ENCODE measurements at places on chromosomes 3 and 15.
A peak's percentile ranks its signal among the peaks of the same experiment; 100 is the strongest.

DNA sequence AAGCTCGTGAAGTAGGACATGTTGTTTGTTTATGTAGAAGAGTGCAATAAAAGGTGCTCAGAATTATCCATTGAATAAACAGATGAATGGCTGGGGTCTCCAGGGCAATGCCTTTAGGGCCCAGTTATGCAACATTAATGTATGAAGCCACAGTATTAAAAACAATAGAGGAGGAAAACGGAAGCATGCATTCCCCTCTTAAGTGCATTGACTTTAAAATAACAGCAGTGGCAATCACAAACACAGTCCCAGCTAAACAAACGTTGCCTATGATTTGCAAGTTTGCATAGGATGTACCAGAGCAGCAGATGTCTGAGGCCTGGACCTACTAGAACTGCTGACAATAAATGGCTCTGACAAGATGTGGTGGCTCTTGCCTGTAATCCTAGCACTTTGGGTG, 60.6 kb upstream of the GCNT3 start:
- no peak for DNase-seq

DNA sequence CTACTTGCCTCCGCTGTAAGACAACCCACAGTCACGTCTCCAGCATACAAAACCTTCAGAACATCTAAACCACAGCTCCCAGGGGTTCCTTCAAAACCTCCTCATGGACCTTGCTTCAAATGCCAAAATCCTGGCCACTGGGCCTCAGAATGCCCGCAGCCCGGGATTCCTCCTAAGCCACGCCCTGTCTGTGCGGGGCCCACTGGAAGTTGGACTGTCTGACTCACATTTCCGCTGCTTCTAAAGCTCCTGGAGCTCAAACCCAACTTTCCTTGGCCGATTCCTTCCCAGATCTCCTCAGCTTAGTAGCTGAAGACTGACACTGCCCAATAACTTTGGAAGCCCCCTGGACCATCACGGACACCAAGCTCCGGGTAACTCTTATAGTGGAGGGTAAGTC, 17.9 kb upstream of the OR5H6 start:
- DNase-seq = no peak

DNA sequence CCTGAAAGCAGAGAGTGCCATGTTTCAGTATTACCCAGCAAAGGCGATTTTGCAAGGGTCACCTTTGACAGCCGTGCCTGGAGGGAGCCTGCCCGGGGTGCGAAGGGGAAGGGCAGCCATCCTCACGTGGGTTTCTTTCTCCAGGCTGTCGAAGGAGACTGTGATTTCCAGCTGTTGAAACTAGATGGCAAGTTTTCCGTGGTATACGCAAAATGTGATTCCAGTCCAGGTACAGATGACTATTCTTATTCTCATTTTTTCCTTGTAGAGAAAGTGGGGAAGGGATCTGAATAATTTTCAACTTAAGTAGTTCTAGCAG, 3.4 kb downstream of the AHSG start:
- DNase-seq = no peak

DNA sequence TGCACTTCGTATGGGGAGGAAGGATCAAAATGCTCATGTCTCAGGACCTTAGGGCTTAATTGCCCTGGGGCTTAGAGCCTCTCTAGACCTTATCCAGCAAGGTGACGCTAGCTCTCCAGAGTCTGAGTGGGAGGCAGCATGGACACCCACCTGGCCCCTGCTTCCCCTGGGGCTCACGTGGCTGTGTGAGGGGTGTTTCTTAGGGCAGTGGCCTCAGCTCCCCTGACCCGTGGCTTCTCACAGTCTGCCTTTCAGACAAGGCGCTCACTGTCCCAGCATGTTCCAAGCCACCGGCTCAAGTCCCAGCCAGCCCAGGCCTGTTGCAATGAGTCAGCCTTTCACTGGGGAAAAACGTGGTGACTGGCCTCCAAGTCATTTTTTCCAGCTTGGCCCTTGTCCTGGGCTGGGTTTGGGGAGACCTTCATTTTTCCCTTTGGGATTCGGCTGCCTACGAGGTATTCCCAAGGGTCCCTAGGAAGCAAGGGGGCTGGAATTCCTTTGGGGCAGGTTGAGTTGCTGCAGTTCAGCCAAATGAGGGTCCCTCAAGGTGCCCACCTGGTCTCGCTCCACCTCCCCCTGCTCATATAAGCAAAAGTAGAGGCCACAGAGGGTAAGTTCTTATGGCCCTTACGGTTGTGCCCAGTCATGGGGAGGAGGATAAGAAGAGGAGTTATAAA, 15.7 kb downstream of the BHLHE40 start:
- no peak for DNase-seq

DNA sequence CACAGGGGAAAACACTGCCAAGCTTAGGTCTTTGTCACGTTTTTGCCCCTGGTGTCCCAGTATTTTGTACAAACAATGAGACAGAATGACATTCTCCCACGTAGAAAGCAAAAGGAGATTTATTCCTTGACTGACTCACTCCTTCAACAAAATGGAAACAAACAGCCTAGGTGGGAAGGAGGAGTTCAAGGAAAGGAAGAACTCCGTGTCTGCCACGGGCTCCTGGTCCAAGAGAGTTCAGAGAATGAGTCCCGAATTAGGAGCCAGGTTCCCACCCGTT, 8.1 kb downstream of the TLE3 start:
- no peak for DNase-seq

DNA sequence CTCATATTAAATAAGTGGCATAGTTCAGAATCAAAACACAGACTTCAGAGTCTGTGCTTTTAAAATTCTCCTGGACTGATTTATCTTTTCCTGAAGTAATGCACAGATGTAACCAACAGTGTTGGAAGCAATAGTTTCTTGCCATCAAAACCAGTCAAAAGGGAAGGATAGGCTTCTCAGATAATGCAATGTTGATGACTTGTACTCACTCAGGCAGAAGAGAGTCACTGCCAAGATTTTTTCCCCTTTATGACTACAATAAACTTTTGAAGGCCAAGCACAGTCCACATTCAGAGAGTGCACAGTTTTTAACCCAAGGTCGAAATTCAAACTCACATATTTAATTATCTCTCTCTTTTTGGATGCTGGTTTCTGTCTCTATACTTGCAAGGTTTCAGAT, 305.0 kb upstream of the SGO1 start:
- no peak for DNase-seq

GRCh38 chr3:82093641-82094040, 332.2 kb upstream of the GBE1 start:
- DNase-seq = no peak

- DNase-seq = no peak
Observed at GRCh38 chr3:193053046-193053435, 135.4 kb upstream of the MB21D2 start.

DNA sequence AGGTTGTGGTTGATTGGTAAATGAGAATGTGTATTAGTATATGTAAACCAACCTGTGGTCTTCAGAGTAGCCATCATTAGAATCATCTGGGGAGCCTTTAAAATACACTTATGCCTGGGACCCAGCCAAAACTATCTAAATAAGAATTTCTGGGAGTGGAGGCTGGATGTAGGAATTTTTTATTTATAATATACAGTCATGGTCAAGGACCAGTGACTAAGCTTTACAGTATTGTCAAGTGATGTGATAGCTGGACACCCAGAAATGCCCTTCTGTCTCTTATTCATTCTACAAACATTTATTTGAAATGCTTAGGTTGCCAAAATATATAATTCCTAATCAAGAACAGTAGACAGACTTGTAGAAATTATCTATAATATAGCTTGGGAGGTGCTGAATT, 132.2 kb downstream of the MBNL1 start:
- no peak for DNase-seq

DNA sequence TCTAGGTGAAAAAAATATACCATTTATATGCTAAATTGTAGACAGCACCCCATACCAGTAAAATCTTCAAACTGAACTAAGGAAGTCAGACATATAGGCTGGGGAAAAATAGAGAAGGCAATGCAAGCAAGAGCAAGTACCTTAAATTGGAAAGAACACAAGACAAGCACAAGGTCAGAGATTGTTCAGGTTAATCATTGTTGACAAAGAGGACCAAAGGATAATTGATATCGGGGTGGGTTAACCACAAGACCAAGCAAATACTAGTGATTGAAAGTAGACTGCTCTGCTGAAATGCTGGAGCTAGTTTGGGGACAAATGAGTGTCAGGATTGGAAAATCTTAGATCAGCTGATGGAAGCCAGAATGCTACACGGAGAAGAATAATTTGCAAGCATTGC, 499.8 kb downstream of the ROBO2 start:
- DNase-seq = no peak

- DNase-seq = no peak
Observed at GRCh38 chr15:94666553-94666952, 435.2 kb downstream of the MCTP2 start.

DNA sequence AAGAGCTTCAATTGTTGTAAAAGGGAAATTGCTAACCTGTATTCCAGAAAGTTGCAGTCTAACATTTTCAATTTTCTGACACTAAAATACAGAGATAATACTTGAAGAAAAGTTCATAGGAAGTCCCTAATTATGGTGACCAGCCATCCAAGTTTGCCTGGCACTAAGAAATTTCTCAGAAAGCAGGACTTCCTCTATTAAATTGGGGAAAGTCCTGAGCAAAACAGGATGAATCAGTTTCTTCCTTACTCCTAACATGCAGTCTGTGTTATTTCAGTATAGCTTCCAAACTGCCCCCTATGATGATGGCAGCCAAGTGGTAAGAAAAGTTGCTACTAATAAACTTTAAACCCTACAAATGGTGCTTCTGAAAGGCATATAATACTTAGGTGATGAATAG, 133.5 kb upstream of the SGO1 start:
- DNase-seq = no peak

DNA sequence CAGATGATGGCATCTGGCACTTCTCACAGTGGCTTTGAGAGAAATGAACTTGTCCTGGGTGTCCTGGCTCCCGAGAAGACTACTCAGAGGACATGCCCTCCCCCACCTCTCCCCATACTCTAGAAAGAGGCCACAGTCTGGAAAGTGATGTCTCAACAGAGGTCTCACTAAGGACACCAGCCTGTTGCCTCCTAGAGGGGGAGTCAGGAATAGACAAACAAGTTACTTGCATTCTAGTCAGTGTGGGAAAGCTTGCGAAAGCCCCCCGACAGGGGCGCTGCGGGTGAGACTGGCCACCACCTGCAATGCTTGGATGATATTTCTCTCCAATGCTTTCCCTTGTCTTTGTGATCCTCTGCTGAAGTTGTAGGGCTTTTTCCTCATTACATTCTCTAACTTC, 17.2 kb downstream of the B4GALT4 start:
- no peak for DNase-seq

DNA sequence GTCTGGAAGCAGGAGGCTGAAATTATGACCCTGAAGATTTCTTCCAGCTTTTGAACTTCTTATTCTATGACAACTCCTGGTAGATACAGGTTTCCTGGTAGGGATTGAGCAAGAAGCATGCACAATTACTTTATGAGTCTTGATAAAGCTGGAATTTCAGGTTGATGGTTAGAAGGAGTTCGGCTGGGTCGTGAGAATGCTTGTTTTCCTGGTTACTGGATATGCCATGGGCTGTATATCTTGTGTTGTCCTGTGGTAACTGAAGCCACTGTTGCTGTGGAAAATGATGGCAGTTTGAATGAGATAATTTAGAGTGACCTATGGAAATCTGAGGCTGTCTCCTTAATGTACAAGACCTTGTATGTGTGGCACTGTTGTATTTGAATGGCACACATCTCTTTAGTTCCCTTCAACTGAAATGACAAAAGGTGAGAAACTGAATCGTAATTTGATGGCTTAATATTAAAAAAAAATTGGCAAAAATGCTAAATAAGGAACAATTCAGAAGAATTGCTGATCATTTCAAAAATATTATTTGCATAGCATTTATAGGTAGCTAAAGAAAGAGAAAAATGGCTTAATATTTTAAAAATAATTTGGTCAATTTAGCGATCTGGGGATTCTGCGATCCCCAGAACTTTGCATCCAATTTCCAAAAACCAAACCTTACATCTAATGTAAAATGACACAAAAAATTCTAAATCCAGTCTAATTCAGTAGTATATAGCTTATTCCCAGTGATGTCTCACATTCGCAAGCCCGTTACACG, 1.1 kb upstream of the UBE2E1 start:
- no peak for DNase-seq

DNA sequence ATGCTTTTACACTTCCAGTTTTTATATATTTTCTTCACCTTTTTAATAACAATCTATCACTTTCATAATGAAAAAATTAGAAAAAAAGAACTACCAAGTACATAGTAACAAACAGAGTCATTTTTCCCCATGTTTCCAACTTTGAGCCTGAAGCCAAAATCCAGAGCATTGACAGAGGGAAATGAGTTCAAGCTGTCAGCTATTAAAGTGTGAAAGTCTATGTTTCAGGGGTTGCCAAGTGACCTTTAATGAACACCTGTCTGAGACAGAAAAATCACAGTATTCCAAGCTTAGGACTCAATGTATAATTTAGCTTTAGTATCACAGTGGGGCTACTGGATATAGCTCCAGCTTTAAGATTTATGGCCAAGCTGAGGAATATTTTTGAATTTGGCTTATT, 128.3 kb upstream of the GADL1 start:
- no peak for DNase-seq

- no peak for DNase-seq
Observed at GRCh38 chr3:27990837-27991236, 250.6 kb upstream of the CMC1 start.

GRCh38 chr3:32733631-32734229, 48.7 kb downstream of the CNOT10 start:
- DNase-seq = peak; percentile 35

DNA sequence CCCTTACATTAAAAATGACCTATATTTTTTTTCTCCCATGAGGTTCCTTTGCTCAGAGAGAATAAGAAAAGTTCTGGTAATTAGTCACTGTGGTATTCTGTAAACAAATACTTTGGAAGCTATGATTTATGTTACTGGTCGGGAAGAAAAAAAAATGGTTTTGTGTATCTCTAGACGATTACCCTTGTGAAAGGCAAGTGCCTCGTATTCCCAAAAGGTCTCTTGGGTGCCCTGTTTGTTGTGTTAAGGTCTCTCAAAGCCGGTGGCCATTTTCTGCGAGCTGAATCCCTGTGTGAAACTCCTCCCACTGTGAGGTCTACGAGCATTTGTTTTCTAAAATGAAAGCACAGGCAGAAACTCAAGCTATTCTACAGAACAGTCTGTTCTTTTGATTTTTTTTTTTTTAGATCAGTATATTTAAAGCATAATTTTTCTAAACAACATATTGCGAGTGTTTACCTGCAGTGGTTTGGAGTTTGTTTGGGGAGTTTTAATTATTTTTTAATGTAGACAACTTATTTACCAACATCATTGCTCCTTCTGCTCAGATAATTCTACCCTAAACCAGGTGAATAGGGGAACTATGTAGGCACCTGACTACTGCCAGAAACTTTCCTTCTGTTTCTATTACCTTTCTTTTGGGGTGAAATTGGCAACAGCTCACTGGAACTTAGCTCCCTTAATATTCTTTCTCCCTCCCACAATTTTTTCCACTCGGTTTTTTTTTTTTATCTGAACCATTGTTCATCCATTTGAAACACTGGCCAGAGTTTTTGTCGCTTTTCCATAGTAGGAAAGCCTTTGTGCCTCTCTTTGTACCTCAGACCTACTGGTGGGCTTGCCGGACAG, 44.0 kb downstream of the ZBTB38 start:
- peak; percentile 75 for DNase-seq

- DNase-seq = no peak
Observed at GRCh38 chr3:41430886-41431285, 231.6 kb downstream of the CTNNB1 start.

- DNase-seq = peak; percentile 46
Observed at GRCh38 chr3:4824926-4825325, 154.3 kb upstream of the BHLHE40 start.

- no peak for DNase-seq
Observed at GRCh38 chr15:31148297-31149087, 47.0 kb upstream of the TRPM1 start.

- DNase-seq = peak; percentile 78
Observed at GRCh38 chr3:183447206-183448001, 19.0 kb upstream of the MCF2L2 start.
